ENCODE measurements at places on chromosomes 3 and 15. TPM values are rescaled to one million over a fixed set of nuclear protein-coding genes. Genes with fewer than 3 reads are reported as not detected.

GRCh38 chr15:39873978-39874377 lies 46.1 kb downstream of the GPR176 start:
- H3K4me3 ChIP-seq, result no peak overlapping the region
- H3K27ac ChIP-seq, result no peak overlapping the region
- no peak for DNase-seq
- no peaks in the 10 kb centered on the region for H3K36me3 ChIP-seq

- DNase-seq, result peak; percentile 82
- H3K27ac ChIP-seq, result peak overlapping the region; percentile 97
- H3K4me3 ChIP-seq, result peak overlapping the region; percentile 58
These were observed 56.0 kb upstream of the MYRIP start for GRCh38 chr3:39753391-39753790.

The GPR87 gene
- total RNA-seq, result not detected

The CLASP2 gene
- total RNA-seq, result 115 TPM

DNA sequence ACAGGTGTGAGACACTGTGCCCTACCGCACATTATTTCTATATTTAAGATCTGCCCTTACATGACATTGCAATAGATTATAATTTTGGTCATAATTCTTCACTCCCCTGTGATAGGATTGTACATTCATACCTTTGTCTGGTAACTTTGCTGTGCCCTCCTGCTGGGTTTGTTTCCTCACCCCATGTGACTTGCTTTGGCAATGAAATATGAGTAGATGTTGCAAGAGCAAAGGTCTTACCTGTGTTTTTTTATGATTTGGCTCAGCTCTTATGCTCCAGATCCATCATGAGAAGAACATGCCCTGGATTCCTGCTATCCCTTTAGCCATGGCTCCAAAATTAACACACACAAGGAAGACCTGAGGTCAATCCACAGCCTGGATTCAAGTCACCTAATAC lies 137.7 kb upstream of the EOMES start:
- H3K4me3 ChIP-seq, result no peak overlapping the region
- no peaks in the 10 kb centered on the region for H3K4me1 ChIP-seq
- no peak overlapping the region for H3K27ac ChIP-seq
- H3K27me3 ChIP-seq, result no peaks in the 10 kb centered on the region
- DNase-seq, result no peak
- no peaks in the 10 kb centered on the region for H3K36me3 ChIP-seq

GRCh38 chr3:66276705-66277274 lies 56.0 kb downstream of the SLC25A26 start:
- H3K27me3 ChIP-seq, result no peaks in the 10 kb centered on the region
- DNase-seq, result peak; percentile 91
- H3K27ac ChIP-seq, result no peak overlapping the region
- peaks cover 21% of the 10 kb centered on the region for H3K4me1 ChIP-seq

Measured in Karpas-422 (cell line).